CD4-positive, alpha-beta T cell treated with Interleukin-4 for 1 hour (primary cell): ENCODE measurements at places on chromosomes 16 and 17.

- DNase-seq: no peak
Measured at GRCh38 chr17:41772586-41773189, 13.8 kb downstream of the JUP start.

DNA sequence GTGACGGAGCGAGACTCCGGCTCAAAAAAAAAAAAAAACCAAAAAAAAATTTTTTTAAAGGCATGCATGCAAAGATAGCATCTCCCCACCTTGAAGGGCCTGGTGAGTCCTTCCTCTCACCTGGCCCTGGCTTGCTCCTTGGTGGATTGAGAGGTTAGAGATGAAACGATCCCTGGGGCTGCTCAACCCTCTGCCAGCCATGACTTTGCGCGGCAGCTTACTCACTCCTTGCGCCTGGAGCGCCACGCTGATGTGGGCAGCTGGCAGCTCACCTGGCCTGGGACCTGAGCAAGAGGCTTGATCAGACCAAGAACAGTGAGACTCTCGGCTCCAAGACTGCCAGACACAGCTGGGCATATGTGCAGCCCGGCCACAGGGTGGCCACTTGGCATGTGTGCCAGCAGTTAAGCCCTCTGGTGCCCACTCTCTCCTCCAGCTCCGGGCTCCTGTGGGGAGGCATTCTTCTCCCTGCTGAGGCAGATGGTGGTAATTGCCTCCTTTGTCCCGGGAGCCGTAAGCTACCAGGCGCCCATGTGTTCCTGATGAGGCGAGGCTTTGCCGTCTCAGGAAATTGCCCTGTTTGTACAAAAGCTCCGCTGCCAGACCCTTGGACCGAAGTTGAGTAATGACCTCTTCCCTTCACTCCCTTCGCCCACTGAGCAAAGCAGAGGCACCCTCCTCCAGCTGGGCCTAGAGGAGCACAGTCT lies 5.1 kb upstream of the EVPL start:
- no peak for DNase-seq

- no peak for DNase-seq
Measured at GRCh38 chr17:79799538-79800324, 2.9 kb upstream of the CBX8 start.

DNA sequence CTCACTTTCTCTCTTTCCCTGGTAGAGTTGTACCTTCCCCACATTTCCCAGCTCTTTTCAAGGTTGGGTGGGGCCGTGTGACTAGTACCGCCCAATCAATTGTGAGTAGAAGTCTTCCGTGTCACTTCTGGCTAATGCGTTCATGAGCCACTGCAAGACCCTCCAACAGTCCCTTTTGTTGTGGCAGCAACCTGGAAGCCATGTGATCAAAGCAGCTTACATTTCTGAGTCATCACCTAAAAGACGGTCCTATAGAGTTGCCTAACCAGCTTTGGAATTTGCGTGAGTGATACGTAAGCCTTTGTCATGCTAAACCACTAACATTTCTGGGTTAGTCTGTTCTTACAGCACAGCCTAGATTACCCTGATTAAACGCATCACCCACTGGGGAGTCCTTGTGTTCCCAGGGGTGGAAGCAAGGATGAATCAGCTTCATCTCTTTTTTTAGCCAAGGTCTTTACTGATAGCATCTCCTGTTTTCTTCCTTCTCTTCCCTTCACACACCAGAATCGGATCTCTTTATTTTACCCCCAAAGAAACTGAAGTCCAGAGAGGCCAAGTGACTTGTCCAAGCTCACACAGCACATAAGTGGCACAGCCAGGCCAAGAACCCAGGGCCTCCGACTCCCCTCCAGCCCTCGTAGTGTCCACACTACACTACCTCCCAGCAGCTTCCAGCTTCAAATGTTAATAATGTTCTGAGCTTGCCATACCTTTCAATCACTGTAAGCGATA lies 366.3 kb upstream of the XYLT1 start:
- no peak for DNase-seq

DNA sequence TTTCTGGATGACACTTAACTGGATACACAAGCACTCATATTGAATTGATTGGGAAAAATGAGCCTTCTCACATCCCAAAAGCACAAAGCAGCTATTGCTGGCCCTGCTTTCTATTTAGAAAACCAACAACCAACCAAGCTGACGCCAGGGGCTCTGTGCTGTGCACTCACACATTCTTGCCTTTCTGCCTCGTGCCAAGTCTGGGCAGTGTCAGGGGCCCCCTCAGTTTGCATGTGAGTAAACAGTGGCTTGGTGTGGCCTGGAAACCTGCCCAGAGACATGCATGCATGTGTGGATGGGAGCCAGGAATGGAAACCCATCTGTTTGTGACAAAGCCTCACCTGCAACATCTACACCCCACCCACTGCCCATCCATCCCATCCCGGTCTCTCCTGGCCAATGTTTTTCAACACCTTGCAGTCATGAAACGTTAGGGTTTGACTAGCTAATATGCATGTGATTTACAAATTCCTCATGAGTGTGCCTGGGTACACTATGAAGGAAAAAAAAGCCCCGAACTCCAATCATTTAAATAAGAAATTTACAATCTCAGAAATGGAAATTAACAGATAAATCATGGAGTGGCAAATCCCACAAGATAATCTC lies 20.4 kb downstream of the MIEF2 start:
- DNase-seq: no peak

GRCh38 chr16:85314512-85314971 lies 202.3 kb upstream of the CIBAR2 start:
- no peak for DNase-seq

- DNase-seq: no peak
Measured at GRCh38 chr16:2451851-2452320, 8.0 kb upstream of the TEDC2 start.
